ENCODE measurements at places on chromosomes 2 and 18.

GRCh38 chr18:55275039-55275901 lies 312.7 kb downstream of the TCF4 start:
- DNase-seq: peak; percentile 55

DNA sequence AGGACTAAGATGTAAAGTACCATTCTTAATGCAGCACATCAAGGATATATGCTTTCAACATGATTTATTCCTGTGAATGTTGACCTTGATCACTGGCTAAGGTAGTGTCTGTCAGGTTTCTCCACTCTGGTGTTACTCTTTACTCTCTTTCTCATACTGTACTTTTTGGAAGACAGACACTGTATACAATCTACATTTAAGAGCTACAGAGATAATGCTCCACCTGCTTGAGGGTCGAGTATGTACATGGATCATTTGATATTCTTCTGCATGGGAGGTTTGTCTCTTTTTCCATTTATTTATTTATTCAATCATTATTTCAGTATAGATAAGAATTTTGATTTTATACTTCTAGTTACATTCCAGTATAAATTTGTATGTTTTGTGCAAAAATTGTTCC lies 199.5 kb upstream of the RGPD4 start:
- DNase-seq: no peak

- DNase-seq: no peak
Measured at GRCh38 chr2:74693213-74693612, 39.2 kb downstream of the SEMA4F start.

DNA sequence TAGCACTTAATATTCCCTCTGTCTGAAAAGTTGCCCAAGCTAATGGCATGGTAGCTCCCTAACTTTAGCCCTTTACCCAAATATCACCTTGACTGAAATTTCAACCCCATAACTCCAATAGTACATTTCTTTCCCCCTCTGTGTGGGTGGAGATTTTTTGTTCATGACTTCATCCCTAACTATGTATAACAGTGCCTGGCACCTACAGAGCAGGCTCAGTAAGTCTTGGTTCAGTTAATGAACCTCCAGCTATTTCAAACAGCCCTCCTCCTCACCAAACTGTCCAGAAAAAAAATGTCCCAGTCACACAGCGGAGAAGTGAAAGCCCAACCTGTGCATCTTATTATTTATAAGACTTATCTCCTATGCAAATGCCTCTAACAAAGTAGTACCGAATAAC lies 18.6 kb downstream of the BUB1 start:
- no peak for DNase-seq

DNA sequence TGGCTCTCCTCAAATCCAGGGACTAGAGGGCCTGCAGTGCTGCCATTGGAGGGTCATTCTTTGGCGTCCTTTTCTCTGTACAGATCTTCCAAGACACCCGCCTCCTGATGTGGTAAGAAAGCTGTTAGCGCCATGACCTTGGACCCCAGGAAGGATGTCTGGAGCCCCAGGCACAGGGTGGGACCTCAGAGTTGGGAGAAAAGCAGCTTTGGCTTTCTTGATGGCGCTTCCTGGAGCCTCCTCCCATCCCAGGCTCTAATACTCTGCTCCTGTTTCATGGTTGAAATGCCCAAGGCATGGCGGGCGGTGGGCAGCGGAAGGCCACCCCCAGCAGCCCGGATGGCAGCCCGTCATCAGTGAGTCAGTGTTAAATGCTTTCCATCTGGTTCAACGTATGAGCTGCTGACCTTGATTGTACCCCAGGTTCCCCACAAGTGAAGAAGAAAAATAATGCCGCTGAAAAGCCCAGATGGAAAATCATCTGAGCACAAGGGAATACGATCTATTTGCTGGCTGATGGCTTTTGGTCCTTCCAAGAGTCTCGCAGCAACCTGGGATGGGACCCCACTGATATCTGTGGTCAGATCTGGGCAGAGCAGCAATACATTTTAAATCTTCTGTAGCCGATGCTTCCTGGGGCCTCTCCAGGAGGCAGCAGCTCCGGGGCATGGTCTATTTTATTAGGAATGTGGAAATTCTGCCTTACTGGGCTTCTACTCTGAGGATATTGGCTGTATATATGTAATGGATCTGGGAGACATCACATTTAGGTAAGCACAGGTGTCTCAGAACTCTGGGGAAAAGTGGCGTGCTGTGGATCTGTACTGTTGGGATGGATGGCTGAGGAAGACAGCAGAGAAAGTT lies 15.1 kb downstream of the ACKR3 start:
- no peak for DNase-seq

- no peak for DNase-seq
Measured at GRCh38 chr2:176285321-176285720, 16.1 kb downstream of the MTX2 start.

DNA sequence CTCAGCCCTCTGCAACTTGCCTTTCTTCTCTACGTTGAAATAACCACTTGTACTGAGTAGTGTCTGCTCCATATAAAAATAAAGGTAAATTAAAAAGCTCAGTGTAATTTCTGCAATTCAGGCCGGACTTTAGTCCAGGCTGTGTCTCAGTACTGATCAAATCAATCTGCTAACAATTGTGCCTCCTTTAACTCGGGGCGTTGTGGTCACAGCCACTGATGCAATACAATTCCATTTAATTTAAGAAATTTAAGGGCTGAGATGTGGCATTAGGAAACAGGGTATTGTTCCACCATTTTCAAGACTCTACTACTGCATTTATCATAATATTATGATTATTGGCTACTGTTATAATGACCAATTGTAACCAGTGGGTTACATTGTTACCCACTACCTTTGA lies 60.0 kb upstream of the NPAS2 start:
- DNase-seq: no peak

GRCh38 chr2:143452817-143453451 lies 323.7 kb downstream of the ARHGAP15 start:
- DNase-seq: peak; percentile 42

DNA sequence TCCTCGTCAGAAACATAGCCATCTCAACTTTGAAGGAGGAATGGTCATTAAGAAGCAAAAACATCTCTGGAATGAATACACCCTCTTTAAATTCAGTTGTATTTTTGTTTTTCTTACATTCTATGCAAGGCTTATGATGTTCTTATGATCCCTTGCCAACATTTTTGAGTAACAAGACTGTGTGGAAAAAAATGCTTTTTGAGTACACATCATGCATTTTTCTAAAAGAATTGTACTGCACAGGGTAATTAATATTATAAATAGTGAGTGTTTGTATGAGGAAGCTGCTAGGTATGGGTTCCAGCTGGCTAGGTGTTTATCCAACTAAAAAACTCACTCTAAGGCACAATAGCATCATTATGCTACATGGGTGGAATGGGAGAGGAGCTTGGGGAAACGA lies 59.0 kb upstream of the SPATS2L start:
- DNase-seq: no peak

All from hematopoietic multipotent progenitor cell treated with erythropoietin and hydrocortisone succinate and interleukin-3 and kit ligand, for 6 days (in vitro differentiated cells).